ENCODE measurements at places on chromosomes 13 and 19.

GRCh38 chr13:102291587-102292218, 110.1 kb downstream of the FGF14 start:
- DNase-seq = no peak

GRCh38 chr13:99305158-99305557, 2.0 kb downstream of the GPR183 start:
- peak; percentile 51 for DNase-seq

GRCh38 chr13:100604918-100605710, 16.5 kb upstream of the GGACT start:
- DNase-seq = no peak

DNA sequence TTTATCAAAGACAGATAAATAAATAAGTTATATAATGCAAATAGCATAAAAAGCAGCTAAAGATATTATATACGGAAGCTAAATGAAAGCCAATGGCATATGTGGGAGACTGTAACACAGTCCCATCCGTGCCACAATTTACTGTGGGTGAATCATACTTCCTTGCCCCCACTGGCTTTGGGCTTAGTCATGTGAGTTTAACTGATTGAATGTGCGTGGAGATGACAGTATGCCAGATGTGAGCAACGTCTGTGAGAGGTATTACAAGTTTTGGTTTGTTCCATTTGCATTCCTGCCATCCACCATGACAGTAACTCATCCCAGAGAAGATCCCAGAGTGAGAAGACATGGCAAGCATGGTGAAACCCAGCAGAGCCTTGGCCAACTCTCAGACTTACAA, 340.0 kb downstream of the SUCLA2 start:
- DNase-seq = no peak

DNA sequence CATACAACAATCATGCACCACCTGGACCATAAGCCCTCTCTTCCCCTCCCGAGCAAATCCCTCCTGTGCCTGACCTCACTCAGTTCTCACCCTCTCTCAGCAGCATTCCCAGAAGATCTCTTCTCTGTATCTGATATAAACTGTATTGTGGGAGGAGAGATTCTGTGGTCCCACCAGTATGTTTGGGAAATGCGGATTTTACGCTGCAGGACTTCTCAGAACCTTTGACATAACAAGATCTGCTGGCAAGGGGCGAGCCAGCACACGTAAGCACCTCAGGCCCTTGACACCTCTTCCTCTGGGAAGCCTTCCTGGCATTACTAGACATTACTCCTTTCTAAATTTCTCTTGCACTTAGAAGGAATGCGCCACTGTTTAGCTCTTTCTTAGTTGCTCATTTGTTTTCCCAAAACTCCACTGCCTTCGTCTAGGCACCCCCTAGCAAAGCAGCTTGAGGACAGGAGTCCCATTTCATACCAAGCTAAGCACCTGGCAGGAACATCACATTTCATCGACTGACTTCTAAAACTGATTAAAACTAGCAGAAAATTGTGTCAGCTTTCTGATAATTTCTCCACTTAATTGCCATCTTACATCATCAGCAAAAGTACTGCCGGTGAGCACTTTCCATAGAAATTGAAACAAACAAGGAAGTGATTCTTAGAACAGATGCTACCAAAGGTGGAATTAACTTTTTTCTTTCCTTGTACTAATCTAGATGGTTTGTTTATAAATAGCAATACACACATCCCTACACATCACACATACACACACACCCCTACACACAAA, 63.2 kb downstream of the CCDC70 start:
- no peak for DNase-seq

DNA sequence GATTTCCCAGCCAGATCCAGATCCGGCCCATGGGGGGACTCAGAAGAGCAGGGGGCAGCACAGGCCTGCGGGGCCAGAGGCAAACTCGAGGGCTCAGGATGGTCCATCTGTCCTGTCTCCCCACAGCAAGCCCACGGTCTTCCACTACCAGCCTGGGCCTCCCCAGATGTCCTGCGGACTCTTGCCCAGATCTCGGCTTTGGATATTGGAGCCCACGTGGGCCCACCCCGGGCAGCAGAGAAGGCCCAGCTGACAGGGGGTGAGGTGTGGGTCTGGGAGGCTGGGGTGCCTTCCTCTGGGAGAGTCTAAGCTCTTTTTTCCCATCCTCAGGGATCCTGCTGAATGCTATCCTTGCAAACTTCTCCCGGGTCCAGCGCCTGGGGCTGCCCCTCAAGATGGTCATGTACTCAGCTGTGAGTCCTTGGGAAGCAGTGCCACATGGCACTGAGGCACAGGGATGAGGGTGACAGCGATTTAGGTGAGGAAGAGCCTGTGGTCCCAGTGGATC, 3.4 kb downstream of the ACP4 start:
- no peak for DNase-seq

DNA sequence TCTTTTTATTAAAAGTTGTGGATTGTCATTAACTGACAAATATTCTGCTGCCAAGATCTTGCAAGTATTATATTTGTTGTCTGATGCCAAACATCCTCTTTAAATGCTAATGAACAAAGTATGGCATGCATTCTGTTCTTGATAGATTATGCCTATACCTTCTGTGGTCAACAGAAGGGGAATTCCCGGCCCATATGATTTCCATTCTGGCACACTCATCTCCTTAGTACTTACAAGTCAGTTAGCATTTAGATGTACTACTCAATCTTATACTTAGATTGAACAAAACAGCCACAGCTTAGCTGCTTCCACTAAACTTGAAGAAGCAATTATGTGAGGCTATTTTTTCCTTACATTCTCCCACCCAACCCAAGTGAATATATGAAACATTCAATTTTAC, 246.1 kb upstream of the DACH1 start:
- DNase-seq = no peak

DNA sequence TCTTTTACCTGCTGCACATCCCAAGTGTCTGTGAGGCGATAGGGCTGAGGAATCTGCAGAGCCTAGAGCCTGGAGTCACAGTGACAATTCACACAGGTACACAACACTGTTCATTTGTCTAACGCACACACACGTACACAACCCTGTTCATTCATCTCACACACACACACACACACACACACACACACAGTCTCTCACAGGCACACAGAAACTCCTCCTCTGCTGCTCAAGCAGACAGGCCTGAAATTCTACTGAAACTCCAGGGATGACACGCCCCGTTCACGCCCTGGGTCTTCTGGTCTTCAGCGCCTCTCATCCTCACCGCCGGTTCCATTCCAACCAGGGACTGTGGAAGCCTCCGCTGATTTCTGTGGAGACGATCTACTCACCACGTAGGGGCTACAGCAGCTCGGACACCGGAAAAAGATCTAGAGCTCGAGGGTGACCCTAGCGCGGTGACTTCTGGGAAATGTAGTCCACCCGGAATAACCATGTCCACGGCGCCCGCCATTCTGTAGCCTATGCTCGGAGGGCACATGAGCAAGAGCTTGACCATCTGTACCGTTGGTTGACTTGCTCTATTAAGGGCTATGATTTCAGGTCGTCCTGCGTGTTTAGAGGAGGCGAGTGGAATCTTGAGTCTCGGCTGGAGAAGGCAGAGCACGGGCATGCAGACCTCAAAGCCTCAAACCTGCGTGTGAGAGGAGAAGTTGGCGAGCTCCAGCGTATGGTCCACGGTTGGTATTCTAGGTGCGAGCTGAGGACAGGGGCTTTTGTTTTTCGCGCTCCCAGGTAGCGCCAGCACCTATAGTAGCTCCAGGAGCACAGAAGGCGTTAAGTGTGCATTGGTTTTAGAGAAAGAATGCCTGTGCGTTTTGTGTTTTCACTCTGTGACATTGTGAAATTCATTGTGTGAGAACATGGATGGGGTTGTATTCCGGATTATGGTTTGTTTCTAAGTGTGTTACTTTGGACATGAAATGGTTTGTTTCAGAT, 33.4 kb downstream of the ZNF45 start:
- DNase-seq = peak; percentile 86

DNA sequence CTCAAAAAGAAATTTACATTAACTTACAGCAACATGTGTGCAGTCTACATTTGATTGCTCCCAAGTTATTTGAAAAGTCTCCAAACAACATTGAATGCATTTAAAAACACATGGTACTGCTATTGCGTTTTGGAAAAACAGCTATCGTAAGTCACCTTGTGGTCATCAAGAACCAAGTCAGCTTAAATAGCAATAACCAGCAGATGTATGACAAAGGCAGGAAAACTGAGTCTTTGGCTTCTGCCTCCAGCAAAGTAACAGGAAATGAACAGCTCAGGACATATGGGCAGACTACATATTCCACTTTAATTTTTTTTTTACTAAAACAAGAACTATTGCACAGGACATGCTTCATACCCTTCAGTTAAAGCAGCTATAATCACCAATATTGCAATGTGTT, 580.6 kb upstream of the SPRY2 start:
- no peak for DNase-seq

DNA sequence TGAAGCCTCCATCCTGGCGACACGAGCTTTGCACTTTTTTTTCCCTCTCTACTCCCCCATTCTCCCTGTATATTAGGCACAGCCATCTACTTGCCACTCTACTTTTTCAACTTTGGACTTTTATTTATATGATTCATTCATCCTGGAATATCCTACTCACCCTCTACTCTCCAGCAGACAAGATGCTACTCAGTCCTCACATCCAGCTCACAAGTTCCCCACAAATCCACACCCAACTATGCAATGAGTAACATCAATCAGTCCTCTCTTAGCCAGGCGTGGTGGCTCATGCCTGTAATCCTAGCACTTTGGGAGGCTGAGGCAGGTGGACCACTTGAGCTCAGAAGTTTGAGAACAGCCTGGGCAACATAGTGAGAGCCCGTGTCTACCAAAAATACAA, 23.9 kb upstream of the URAD start:
- no peak for DNase-seq

DNA sequence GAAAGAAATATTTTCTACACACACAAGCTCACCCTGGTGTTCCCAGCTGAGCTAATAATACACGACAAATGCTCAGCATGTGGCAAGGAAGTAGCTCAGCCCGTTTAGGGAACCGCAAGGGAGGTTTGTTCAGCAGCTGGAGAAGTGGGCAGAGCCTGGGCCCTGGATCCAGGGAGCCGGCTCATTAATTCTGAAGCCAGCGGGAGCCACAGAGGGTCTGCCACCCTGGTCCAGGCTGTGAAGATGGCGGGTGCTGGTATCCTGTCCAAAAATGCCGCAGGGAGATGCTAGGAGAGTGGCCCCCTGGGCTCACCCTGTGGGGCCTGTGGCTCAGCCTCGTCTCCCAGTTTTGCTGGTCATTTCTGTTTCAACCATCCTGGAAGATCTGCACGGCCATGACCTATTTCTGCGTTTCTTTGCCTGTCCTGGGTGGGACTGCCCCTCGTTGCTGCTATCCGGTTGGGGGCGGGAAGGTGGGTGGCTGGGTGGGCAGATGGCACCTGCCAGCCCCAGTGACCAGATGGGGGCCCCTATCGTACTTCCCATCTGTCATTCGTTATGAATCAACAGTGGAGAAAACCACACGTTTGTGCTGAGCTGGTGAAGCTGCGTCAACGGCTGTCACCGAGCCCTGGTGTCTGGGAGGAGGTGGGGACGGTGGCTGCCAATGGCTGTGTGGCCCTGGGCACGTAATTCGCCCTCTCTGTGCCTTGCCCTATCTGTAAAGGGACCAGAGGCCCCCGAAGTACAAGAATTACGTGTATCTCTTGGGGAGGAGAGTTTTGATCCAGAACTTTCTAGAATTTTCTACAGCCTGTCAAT, 2.7 kb upstream of the GNA15 start:
- peak; percentile 99 for DNase-seq

DNA sequence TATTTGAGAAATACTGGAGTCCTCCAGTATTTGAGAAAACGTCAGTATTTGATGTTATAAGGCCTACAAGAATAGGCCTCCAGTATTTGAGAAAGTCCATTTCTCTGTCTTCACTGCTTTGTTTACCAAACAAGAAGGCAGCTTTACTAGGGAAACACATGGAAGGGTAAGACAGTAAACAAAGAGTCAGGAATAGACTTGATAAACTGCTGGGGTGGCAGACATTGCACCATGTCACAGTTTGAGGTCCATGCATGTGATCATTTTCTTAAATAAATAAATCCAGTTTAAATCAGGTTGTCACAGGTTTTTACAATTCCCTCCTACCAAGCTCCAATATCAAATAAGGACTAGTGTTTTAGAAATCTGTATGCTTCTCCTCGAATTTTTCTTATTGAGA, 1431.0 kb upstream of the SPRY2 start:
- DNase-seq = no peak
